ENCODE measurements at places on chromosomes 6 and 20.

- DNase-seq = no peak
Observed at GRCh38 chr20:61285152-61285645, 33.1 kb downstream of the CDH4 start.

GRCh38 chr6:153140299-153140698 is 9.2 kb upstream of the RGS17 start:
- DNase-seq = peak; percentile 79

GRCh38 chr20:39112178-39112743 is 150.1 kb downstream of the DHX35 start:
- peak; percentile 29 for DNase-seq

- DNase-seq = no peak
Observed at GRCh38 chr6:79520534-79520933, 16.7 kb downstream of the LCA5 start.

- no peak for DNase-seq
Observed at GRCh38 chr6:20234136-20234535, 21.9 kb upstream of the MBOAT1 start.

- no peak for DNase-seq
Observed at GRCh38 chr6:138349891-138350290, 27.8 kb upstream of the SMIM28 start.
